ENCODE measurements at places on chromosomes 3 and 15.

DNA sequence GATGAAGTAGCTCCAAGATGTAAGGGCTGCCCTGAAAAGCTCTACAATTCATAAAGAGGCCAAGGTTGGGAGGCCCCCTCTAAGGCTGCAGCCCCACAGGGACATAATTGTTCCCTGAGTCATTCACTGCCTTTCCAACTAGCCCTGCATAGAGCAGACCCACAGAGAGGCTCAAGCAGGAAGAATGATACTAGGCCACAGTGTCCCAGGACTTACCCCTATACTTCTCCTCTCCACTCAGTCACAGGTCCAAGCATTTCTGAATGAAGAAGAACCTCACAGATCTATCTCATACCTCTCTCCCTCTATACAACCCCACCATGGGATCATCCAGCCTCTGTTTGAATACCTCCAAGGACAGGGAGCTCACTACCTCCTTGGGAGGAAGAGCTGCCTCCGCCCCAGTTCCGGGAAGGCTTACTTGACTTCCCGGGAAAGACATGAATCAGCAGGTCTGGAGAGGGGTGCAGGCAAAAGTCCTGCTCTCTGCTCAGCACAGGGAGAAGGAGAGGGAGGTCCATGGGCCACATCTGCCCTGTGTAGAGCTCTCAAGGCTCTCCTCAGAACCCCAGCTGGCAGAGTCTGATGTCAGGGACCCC lies 6.9 kb upstream of the SKIC8 start:
- no peak for DNase-seq

- DNase-seq = no peak
These were observed 160.1 kb downstream of the PLCL2 start for GRCh38 chr3:17044855-17045254.

GRCh38 chr3:138942861-138943623 lies 3.9 kb downstream of the FOXL2 start:
- no peak for DNase-seq

DNA sequence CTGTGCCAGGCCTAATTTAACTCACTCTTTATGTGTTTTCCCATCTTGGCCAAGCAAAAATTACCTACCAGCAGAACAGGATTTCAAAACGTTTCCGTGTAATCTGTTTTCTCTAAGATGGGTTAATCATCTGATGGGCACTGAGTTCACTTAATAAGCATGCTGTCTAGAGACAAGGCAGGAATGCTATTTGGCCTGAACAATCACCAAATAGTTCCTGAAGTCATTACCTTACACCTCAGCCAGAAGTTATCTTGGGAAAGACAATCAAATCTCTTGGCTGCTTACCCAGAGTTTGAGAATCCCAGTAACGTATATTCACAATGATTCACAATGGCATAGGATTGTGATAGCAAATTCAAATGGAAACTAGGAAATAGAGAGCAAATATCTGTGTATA lies 779.1 kb downstream of the CADM2 start:
- no peak for DNase-seq

All from activated naive CD8-positive, alpha-beta T cell treated with anti-CD3 and anti-CD28 coated beads, Interleukin-2, amount 50 U/mL, for 16 hours (primary cell).